Activated effector memory CD4-positive, alpha-beta T cell treated with anti-CD3 and anti-CD28 coated beads, Interleukin-2, amount 50 U/mL, for 16 hours (primary cell): ENCODE measurements at places on chromosomes 3 and 15.
A peak's percentile ranks its signal among the peaks of the same experiment; 100 is the strongest.

DNA sequence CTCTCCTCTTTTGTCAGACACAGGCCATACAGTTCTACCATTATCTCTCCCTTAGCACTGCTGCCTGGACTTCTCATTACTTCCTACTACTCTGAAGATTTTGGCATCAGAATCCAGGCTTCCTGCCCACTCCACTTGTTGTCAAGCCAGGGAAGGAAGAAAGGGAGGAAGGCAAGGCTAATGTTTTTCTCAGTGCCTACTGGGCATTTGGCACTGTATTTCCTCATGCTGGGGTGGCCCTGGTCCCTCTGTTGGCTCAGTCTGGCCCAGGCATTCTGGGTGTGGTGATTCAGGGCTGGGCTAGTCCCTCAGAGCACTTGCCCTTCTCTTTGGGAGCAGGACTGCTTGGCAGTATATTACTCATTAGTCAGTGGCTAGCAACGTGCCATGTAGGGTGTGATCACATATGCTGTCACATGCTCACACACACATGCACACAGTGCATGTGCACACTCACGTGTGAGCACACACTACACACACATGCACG lies 52.9 kb downstream of the BSN start:
- no peak for DNase-seq

GRCh38 chr15:87429754-87430153 lies 826.8 kb downstream of the NTRK3 start:
- DNase-seq: no peak

DNA sequence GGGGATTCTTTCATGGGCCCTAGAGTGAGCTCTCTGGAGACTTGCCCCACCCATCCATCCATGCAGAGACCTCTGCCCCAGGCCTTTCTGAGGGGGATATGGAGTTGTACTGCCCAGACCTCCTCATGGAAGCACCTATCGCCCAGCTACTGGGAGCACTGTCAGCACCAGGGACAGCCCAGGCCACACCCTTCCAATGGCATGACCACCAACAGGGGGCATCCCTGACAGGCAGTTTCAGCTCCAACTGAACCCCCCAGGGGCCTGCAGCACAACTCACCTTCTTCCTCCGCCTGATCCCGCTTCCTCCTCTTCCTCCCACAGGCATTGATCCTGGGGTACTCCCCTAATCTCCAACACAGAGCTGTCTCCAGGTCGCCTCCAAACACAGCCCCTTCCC lies 21.8 kb downstream of the MRPS11 start:
- DNase-seq: no peak

- no peak for DNase-seq
Measured at GRCh38 chr3:70726096-70726938, 413.9 kb upstream of the MDFIC2 start.

GRCh38 chr3:116166121-116166520 lies 279.2 kb downstream of the LSAMP start:
- DNase-seq: no peak

DNA sequence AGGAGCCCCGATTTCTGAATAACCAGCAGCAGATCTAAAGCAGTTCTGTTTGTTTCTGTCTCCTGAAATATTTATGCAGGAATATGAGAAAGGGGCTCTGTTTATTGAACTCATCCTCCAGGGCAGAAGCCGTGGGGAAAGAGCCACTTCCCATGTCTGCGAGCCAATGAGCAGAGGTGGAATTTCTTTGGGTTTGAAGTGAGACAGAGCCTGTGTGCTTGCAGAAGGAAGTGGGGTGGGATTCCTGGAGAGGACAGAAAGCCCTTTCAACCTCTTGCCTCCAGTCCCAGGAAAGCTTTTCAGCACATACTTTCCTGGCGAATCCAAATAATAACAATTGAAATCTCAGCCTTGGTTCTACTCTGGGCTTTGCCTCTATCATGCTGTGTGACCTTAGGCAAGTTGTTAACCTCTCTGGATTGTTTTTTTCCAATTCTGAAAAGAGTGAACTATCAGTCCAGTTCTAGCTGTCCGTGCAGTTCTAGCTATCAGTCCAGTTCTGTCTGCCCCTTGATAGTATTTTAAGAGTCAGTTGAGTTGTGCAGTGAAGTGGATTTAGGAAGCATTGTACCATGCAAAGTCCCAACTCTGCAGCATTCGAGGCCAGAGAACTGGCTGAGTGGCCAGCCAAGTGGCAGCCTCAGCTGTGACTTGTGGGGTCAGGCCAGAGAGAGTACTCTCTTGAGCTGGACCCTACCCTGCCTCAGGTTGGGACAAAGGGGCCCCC lies 15.9 kb downstream of the CORO2B start:
- DNase-seq: no peak

GRCh38 chr3:99795573-99795972 lies 22.1 kb upstream of the CMSS1 start:
- DNase-seq: no peak

DNA sequence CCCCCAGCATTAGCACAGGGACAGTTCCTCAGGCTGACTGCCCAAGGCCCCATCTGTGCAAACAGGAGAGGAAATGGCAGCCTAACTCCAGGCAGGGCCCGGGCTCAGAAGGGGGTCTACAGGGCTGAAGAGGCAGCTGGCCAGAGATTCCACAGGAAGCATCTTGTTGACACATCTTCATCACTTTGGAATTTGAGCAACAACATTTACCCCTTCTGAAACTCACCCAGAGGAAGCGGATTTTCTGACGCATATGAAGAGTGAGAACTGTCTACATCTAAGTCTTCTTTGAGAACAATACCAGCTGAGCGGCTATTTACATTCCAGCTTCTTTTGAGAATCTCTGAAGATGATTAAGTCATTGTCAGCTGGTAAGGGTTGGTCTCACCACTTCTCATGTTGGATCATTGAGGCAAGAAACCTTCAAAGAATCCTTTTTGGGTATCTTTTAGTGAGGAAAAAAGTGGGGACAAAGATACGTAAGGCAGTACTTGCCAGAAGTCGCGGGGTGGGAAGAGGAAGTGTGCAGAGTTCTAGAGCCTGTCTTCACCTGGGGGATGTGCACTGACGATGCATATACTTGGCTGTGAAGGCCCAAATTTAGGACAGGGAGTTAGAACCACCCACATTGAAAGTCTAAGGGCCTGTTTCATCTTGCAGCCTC lies 25.4 kb upstream of the SRP14 start:
- peak; percentile 21 for DNase-seq

GRCh38 chr15:94287794-94288246 lies 56.5 kb downstream of the MCTP2 start:
- DNase-seq: no peak

DNA sequence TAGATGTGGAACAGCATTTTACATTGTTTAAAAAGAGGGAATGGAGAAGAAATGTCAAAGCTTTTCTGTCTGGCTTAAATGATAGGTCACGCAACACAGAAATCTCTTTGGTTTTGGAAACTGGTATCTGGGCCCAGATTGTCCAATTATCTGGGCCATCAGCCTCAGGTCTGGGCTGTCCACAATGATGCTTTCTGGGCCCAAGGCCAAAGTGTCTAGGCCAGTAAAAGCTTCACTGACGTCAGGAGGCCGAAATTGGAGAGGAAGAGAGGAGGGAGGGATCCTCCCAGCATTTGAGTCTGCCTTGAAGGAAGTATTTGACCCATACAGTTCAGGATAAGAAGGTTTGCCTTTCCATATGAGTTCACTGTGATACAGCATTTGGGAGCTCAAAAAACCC lies 60.7 kb upstream of the ALDH1A3 start:
- DNase-seq: no peak

- DNase-seq: no peak
Measured at GRCh38 chr15:53506370-53506769, 253.1 kb downstream of the WDR72 start.

DNA sequence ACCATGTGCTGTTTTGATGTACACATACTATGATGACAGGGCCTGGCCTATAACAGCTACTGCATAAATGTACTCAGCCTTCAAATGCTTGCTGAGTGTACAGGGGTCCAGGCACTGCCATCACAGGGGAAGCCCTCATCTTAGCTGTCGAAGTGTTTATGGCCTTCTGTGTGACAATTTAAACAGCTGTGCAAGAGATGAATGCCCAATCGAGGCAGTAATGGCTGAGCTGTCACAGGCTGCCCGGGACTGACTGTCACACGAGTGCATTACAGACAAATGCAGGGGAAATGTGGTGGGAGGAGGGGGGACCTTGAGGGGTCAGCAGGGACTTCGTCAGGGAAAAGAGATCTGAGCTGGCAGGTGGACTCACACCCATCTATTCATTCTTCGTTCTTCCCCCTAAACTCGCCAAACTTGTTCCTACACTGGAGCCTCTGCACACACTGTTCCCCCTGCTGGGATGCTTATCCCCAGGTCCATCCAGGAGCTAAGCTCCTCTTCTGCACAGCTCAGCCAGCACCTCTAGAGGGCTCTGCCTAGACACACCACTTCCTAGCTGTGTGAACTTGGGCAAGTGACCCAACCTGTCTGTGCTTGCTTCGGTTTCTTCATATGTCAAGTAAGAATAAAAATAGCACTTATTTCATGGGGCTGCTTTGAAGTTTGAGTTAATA lies 156.2 kb upstream of the IQSEC1 start:
- no peak for DNase-seq

GRCh38 chr3:128559486-128560225 lies 66.7 kb upstream of the GATA2 start:
- peak; percentile 62 for DNase-seq

DNA sequence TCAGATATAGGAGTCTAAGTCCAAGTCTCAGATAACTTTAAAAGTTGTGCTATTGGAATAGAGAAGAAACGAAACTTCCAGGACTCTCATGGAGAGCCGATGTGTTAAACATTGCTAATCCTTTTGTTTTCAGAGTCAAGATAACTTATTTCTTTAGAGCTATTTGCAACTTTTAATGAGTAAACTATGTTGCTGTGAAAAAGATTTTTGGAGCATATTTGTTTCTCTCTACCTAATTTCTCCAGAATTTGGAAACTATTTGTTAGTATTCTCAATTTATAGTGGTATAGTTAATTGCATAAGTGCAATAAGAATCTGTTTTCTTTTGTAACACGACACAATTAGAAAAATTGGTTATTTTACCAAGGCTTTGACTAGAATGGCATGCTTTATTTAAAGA lies 588.9 kb downstream of the NTRK3 start:
- no peak for DNase-seq

DNA sequence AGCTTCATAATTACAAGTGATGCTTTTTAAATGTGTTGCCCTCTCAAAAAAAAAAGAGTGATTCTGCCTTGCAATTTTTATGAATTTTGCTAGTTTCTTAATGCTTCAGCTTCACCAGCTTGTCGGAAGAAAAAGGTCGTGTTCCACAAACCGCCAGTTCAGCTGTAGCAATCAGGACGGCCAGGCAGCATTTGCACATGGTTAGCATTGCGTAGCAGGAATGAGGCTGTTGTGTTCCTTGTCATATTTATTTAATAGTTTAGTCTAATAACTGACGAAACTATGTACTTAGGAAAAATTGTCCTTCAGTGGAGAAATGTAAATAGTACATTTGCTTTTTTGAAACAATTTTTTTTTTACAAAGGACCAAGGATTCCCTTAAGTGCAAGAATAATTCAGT lies 64.9 kb upstream of the SELENOK start:
- DNase-seq: no peak

DNA sequence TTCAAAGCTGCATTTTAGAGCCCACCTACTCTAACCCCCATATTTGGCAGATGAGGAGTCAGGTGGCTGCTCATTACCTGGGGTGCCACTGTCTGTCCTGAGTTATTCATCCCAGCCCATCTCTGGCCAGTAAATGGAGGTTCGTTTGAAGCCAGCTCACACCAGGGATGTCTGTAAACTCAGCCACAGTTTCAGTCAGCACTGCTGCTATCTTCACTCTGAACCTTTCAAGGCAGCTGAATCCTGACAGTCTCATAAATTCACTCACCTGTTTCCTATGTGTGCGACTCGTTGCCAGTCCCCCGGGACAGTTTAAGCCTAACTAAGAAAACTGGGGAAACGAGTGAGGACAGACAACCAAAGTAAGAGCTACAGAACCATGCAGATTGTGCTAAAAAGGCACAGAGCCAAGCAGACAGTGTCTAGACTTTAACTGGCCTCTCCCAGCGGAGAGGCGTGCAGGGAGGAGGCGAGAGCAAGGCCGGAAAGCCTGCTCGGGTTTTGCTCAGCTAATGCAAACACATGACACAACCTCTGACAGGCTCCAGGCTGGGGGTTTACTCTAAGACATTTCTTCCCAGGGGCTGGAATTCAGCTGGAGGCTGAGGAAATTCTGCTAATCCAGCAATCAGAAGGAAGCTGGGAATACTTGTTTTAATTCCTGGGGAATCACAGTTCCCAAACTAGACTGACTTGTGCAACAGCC lies 12.0 kb downstream of the FSTL1 start:
- no peak for DNase-seq

GRCh38 chr3:184827572-184827971 lies 15.6 kb downstream of the VPS8 start:
- no peak for DNase-seq

DNA sequence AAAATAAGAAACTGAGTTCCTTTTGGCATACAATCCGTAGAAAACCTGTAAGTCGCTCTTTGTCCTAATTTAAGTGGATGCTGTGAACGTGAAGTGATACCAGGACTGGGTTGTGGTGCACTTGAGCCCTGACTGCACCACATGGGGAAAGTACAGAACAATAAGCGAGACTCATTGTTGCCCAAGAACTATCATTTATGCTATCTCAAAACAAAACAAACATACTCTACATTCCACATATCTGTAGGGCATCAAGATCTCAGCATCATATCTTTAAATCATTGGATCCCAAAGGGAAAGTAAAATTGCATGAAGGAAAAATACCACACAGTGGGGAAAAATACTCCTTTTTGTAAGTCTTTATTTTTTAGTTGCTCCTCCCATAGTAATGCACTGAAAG lies 580.3 kb downstream of the MECOM start:
- no peak for DNase-seq

GRCh38 chr3:72361990-72362389 lies 486.3 kb downstream of the SHQ1 start:
- DNase-seq: no peak

DNA sequence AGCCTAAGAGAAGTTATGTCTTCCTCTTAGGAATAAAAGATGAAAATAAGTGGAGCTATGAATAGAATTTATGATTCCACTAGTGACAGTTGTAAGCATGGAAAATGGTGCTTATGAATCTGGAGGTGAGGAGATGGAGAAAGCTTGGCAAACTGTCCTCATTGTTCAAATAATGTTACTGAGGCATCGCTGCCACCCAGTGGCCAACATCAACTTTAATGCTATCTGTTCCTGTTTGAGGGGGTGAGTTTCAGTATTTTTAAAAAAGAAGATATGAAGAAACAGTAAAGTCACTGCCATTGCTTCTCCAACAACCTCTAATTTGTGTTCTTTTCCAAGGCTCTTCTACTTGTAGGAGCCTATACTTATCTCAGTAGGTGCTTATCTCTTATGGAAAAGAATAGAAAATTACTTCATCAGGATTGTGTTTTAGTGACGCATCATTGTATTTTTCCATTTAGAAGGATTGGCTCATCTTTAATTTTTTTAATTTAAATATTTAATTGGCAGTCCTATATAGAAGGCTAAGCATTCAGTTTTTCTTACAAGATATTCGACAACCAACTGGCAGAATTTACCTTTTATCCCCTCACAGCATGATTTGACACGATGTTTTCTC lies 260.4 kb upstream of the P2RY1 start:
- DNase-seq: peak; percentile 65

GRCh38 chr3:52811452-52812011 lies 16.9 kb downstream of the ITIH3 start:
- DNase-seq: no peak
